ENCODE measurements at places on chromosomes 6 and 20. TPM values are rescaled to one million over a fixed set of nuclear protein-coding genes. Genes with fewer than 3 reads are reported as not detected.

RPN2 gene
- 93.6 TPM for total RNA-seq

EFCAB8 gene
- not detected for total RNA-seq

ASIP gene
- 37.6 TPM for total RNA-seq

SUMO4 gene
- total RNA-seq = 4.5 TPM

PLEKHG1 gene
- total RNA-seq = 7.2 TPM

CST2 gene
- total RNA-seq = not detected

HAO1 gene
- not detected for total RNA-seq

PROKR2 gene
- total RNA-seq = not detected

TTLL9 gene
- 0.65 TPM for total RNA-seq

TOP1 gene
- 34.2 TPM for total RNA-seq

MRPS18B gene
- total RNA-seq = 56.9 TPM

CLVS2 gene
- total RNA-seq = not detected

ZNF217 gene
- total RNA-seq = 69.7 TPM

OXT gene
- total RNA-seq = not detected

TINAG gene
- total RNA-seq = not detected

TAGAP gene
- total RNA-seq = 0.58 TPM

CYP39A1 gene
- total RNA-seq = 15.0 TPM

TCP11 gene
- 0.18 TPM for total RNA-seq

TTK gene
- total RNA-seq = not detected

RSPH9 gene
- total RNA-seq = not detected

ZBTB12 gene
- 24.8 TPM for total RNA-seq

NKAIN2 gene
- total RNA-seq = not detected

ZNF311 gene
- 2.6 TPM for total RNA-seq

TMEM244 gene
- not detected for total RNA-seq

KIF25 gene
- total RNA-seq = 1.2 TPM

UST gene
- total RNA-seq = 12.3 TPM

GLP1R gene
- total RNA-seq = not detected

BTNL2 gene
- total RNA-seq = not detected

GTSF1L gene
- not detected for total RNA-seq

LPA gene
- 1.4 TPM for total RNA-seq

ATP6V1G2 gene
- total RNA-seq = 2.3 TPM

PGM3 gene
- total RNA-seq = 33.8 TPM

HLA-DPA1 gene
- 52.2 TPM for total RNA-seq

KHDC3L gene
- total RNA-seq = not detected

DLL1 gene
- 1.9 TPM for total RNA-seq

RNF8 gene
- total RNA-seq = 14.0 TPM

RNF144B gene
- 4.0 TPM for total RNA-seq

MROH8 gene
- 2.3 TPM for total RNA-seq

TUBB2B gene
- total RNA-seq = 2.0 TPM

RIMS1 gene
- 1.3 TPM for total RNA-seq

CST3 gene
- total RNA-seq = 317 TPM

FAM217A gene
- total RNA-seq = not detected
